HFF-Myc (cell line): ENCODE measurements at places on chromosomes 7 and 10.

DNA sequence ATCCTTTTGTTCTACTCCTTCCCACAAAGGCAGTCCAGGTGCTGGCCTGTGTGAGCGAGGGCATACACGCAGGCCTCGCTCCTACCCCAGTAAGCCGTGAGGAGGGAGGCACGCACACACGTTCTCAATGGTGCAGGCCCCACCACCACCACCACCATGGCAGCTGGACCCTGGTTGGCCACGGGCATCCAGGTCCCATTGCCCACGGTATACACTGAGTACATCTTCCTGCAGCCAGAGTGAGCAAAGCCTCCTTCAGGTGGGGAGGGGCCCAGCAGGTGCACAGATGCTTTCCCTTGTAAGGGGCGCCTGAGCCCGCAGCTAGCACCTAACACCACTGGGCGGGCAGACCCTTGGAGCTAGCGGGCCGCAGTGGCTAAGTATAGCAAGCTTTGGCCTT lies 373.3 kb upstream of the MKI67 start:
- no peak for DNase-seq

- peak; percentile 15 for DNase-seq
Observed at GRCh38 chr7:137703291-137704010, 143.3 kb downstream of the DGKI start.

DNA sequence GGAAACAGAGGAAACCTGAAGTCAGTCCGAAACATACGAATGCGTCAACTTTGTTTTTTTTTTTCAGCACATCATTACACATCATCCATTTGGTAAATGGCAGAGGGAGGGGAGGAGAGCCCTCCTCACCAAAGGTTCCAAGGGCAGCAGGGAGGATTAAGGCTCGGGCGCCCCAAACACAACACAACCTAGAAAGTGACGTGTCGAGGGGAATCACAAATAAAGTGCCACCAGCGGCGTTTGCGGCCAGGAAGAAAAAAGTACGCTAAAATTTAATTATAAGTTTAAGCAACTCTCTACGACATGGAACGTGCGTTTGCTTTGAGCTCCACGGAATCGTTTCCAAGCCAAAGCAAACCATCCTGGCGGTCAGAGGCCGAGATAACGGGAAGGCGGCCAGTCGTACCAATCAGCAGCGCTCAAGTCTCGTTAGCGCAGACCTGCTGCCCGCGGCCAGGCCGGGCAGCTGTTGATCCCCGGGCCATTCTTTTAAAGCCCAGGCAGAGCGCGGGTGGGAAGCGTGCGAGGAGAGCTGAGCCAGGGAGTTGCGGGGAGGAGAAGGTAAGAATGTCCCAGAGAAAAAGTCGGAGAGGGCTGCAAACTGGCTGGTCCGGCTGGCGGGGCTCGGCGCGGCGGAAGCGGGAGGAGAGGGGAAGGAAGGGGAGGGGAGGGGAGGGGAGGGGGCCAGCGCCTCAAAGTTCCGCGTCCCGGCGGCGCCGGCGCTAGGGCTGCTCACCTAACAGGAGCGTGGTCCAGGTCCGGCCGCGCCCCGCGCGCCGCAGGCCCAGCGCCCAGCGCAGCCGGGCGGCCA lies 719 bp downstream of the DPY19L1 start:
- DNase-seq, result no peak

DNA sequence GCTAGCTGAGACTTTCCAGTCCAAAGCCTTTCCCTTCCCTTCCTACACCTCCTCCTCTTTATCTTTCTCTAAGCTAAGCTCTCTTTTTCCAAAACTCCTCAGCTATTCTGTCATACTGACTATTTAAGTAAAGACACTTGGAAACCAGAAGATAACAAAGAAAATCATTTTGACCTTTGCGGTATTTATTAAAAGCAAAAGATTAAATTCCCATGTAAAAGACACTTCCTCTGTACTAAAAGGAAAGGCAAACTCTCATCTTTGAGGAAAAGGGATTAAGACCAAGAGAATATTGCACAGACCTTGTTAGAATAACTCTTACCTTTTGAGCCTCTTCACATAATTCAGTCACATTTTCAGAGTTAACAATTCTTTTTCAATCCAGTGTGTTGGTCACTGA lies 15.8 kb downstream of the ST8SIA6 start:
- no peak for DNase-seq

DNA sequence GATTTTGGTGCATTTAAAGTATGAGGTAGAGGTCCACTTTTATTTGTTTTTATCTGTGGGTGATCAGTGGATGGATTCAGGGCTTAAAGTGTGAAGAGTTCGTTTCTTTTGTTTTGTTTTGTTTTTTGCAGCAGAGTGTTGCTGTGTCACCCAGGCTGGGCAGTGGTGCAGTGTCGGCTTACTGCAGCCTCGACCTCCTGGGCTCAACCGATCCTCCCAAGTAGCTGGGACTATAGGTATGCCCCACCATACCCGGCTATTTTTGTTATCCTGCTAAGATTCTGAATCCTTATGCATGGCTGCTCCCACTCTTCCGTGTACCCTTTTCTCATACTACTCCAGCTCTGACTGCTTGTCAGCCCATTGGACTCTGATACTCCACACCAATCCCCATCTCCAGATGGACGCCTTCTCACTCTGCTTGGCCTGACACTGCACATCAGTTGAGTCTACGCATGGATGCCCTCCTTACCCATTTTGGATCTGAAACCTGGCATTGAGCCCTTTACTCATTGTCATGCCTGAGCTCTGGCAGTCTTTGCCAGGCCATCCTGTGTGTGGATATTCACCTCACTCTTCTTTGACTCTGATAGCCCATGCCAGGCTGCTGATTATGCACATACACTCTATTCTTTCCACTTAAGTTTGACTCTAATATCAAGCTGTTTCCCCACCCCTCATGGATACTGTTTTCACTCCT lies 119.5 kb downstream of the CCSER2 start:
- no peak for DNase-seq

- DNase-seq, result no peak
Observed at GRCh38 chr7:46664453-46664852, 743.4 kb upstream of the IGFBP3 start.

DNA sequence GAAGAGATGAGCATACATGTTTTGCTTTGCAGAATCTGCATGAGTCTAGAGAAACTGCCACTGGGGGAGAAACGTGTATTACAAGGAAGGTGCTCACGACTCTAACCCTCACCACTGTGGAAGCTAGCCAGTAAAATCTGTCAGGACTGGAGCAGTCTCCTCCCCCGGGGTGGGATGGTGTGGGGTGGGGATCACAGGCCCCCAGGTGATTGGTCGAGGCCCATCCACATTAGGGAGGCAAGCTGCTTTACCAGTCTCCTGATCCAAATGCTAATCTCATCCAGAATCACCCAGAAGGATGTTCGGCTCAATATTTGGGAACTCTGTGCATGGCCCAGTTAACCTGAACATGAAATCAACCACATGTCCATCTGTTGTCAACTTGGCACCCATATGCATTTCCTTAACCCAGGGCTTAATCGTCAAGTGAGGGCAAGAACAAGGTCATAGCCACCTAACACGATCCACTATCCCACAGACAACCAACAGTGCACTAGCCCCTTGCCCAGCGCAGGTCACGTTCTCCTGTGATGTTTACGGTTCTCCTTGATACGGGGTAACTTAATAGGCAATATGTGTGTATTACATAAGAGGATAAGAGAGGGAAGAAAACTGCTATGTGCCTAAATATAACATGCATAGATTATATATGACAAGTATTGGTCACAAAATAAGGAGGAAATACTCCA lies 40.8 kb downstream of the DNAJB6 start:
- DNase-seq, result no peak

GRCh38 chr7:134044682-134045081 lies 82.5 kb upstream of the LRGUK start:
- DNase-seq, result no peak

DNA sequence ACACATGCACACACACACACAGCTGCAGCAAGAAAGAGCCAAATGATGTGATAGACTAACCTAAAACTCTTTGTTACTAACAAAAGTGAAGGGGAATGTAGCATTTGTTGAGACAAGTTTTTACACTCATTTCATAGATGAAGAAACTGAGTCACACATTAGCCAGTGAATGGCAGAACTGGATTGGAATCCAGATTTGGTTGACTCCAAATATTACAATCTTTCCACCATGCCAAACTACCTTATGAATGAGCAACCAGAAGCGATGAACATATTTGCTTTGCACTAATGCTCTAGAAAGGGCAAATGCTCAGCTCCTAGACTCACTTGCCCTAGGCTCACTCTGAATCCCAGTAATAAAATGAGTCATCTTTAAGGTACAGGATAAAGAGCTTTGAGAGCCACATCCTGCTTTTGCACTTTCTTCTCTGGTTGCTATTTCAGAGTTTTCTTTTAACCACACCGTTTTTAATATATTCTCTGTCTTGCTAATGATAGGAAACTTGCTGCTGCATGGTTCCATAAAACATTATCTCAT lies 111.9 kb downstream of the GPAM start:
- DNase-seq, result no peak

GRCh38 chr7:885893-886625 lies 9.7 kb downstream of the GET4 start:
- no peak for DNase-seq

DNA sequence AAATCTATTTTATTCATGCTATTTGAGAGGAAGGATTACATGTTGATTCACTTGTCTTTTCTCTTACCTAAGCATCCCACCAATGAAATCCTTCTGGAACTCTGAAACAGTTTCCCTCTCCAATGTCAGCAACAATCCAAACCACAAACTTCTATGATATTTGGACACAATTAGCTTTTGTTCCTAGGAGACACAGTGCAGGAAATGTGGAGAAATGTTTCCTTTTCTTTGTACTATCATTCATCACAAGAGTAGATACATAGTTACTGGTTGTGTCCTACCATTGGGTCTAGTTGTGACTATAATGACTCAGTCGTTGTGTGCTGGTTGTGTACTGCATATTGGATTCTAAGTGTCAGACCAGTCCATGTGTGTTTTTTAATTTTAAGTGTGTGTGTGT lies 156.8 kb upstream of the MAGI2 start:
- no peak for DNase-seq

DNA sequence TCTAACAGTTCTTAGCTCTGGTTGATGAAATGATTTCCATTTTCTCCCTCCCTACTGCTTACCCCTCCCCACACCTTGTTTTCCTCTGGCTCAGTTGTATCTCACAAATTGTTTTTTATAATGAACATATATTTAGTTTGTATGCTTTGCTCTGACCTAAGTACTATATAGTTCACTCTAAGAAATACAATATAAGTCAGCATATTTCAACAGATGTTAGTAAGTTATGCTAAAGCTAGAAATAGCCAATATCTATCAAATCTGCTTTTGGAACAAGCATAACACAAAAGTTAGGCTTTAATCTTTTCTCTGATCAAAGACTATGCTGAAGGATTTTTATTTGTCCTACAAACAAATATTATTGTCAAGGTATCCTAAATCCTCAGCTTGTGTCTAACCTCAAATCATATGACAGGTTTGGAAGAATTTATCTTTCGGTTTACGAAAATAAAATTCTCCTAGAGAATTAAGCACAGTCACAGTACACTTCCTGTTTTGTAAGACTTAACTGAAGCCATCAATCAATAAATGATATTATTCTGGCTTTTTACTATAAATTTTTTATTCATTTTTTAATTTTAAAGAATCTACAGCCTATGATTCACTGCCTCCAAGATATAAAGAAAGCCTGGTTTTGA lies 67.0 kb downstream of the IMMP2L start:
- DNase-seq, result no peak

- DNase-seq, result no peak
Observed at GRCh38 chr10:63013755-63014154, 119.4 kb upstream of the NRBF2 start.

DNA sequence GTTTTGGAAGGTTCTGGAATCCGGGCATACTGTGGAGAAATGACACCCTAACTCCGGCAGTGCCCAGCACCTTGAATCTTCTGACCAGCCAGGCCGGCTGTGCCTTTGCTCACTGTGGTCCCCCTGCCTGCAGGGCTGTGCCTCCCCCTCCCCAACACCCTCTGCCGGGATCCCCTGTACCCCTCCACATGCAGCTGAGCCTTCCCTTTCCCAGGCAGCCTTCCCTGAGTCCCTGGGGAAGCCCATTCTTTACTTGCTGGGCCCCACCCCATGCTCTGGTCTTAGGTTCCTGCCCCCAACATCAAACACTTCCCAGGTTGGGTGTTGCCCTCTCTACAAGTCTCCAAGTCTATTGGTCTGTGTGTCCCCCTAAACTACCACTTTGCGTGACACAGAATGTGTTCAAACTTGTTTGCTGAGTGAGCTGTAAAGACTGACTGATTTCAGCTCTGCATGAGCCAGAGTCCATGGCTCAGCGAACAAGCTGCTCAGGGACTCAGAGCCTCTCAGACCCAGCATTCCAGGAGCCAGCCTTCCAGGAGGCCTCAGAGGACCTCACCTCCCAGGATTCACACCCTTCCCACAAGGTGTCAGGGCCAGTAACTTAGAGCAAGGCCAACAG lies 31.6 kb downstream of the CALML5 start:
- no peak for DNase-seq

DNA sequence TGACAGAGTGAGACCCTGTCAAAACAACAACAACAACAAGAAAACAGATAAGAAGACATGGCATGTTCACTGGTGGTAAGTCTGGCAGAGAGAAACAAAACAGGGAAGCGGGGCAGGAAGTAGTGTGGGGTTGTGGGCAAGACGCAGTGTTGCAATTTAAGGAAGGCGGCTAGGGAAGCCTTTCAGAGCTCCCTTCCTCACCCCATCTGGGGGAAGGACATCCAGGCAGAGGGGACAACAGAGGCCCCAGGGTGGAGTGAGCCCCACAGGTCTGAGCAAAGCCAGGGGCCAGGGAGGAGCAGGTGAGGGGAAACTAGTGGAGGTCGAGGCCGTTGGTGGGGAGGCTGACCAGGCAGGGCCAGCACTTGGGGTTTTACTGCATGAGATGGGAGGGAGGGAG lies 16.8 kb downstream of the LAT2 start:
- no peak for DNase-seq

- no peak for DNase-seq
Observed at GRCh38 chr10:17229016-17229716, 1.1 kb downstream of the VIM start.

- DNase-seq, result no peak
Observed at GRCh38 chr10:77584938-77585337, 52.7 kb downstream of the KCNMA1 start.

- DNase-seq, result no peak
Observed at GRCh38 chr10:69125554-69125953, 1.6 kb downstream of the VPS26A start.

- DNase-seq, result no peak
Observed at GRCh38 chr7:101128040-101128834, 1.3 kb downstream of the SERPINE1 start.

GRCh38 chr10:113590581-113590980 lies 37.7 kb downstream of the HABP2 start:
- no peak for DNase-seq

GRCh38 chr7:85023066-85023712 lies 163.7 kb downstream of the SEMA3D start:
- peak; percentile 29 for DNase-seq

- peak; percentile 38 for DNase-seq
Observed at GRCh38 chr10:77531441-77532001, 106.1 kb downstream of the KCNMA1 start.

DNA sequence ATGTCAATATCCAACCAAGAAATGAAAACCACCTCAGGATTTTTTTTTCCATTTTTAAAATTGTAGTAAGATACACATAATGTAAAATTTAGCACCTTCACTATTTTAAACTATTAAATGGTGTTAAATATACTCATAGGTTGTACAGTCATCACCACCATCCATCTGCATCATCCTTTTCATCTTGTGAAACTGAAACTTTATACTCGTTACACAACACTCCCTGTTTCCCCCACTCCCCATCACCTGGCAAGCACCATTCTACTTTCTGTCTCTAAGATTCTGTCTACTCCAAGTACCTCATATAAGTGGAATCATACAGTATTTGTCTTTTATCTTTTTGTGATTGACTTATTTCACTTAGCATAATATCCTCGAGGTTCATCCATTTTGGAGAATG lies 335.2 kb upstream of the NPSR1 start:
- DNase-seq, result no peak

GRCh38 chr10:80356989-80357850 lies 639 bp downstream of the DYDC2 start:
- DNase-seq, result no peak
